T1000 (cell line): ENCODE measurements at places on chromosomes 12 and 14.
A peak's percentile ranks its signal among the peaks of the same experiment; 100 is the strongest.

- DNase-seq, result no peak
Measured at GRCh38 chr12:53428741-53429140, 5.1 kb downstream of the AMHR2 start.

GRCh38 chr14:28760431-28760996, 6.1 kb upstream of the FOXG1 start:
- no peak for DNase-seq

DNA sequence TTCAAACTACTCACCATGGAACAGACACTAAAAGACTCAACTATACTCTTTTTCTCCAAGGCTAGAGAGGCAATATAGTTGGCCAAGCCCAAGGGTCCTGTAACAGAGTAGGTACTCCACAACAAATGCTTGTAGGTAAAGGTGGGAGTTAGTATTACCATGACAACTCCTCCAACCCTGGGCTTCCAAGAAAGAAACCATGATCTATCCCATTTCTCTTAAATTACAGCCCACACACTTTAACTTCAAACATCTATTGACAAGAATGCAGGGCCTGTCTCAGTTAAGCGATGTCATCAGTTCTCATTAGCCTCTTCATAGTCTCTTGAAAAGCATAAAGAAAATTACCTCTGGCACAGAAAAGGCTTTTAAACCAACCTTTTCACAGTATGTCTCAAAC, 25.0 kb downstream of the ERH start:
- DNase-seq, result no peak

DNA sequence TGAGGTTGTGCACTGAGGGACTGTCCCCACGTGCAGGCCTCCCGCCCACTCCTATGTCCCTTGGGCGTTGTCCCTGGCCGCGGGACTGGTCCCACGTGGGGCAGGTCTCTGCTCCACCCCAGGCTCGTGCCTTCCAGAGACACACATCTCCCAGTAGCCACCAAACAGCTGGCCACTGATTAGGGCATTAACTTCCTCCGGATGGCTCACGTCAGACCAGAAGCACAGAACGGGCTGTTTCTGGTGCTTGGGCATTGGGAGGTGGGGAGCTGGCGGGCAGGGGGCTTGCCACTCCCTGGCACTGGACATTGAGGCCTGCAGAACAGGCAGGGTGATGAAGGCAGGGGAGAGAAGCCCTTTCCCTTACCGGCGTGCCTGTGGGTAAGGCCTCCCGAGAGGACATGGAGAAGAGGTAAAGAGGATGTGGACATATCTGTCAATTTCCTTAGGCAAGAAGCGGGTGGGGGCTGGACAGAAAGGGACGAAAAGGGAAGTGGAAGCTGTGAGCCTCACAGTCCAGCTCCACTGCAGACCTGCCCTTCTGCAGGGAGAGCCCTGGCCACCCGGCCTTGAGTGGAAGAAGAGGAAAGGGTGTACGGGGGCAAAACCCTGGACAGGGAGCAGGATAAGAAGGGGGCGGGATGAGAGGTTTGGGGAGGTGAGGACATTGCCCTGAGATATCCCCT, 101.2 kb downstream of the NINJ2 start:
- no peak for DNase-seq

DNA sequence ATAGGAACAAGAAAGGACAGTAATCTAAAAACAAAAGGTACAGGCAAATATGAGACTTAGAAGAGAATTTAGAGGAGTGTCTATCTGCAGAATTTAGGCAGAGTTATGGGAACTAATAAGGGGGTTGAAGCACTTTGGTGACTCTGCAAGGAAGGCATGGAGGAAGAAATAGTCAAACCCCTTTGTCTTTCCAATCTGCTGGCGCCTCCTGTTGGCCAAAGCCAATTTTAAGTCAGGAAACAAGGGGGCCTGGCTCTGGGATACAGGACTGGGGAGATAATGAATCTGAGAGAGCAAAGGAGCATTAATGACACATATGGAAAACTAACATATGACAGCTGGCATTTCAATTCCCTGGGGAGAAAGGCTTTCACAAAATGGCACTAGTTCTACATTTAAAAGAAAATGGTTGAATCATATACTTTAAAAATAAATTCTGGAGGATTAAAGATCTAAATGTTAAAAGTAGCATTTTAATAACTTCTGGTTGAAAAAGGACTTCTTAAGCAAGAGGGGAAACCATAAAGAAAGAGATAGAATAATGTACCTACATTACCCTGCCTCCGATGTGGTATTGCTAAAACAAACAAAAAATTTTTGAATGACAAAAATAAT, 48.5 kb upstream of the CSRP2 start:
- no peak for DNase-seq

DNA sequence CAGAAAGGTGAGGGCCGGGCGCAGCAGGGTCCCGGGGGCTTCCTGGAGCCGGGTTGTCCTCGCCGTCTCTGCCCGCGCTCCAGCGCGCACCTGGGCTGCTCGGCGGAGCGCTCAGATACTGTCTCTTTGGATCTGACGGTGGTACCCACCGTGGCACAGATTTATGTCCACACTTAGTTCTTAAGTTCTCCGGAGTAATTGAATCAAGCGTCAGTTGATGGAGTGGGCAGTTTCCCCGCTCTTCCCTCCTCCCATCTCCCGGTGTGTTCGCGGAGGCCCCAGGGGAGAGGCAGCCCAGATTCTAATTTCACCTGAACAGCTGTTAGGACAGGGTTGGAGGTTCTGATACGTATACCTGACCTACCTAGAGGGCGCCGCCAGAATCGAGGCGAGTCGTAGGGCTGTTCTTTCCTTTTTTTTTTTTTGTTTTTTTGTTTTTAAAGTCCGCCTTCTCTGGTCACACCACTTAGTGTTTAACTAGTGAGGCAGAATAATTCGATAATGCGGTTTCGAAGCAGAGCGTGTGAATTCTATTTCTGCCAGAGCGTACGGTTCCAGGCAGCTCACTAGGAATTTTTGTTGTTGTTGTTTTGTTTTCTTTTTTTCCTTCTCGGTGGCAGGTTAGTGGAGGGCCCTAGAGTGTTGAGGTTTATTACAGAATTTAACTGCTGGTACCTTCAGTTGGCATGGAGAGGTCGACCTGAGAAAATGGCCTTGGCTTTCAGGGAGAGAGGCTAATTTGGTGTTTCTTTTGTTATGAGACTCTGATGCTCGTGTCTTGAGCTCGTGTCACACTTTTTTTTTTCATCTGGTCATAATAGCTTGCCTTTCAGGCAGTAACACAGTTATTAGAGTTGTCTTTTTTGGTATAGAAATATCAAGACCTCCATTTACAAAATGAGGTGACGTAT, 22.3 kb upstream of the GNS start:
- DNase-seq, result no peak

DNA sequence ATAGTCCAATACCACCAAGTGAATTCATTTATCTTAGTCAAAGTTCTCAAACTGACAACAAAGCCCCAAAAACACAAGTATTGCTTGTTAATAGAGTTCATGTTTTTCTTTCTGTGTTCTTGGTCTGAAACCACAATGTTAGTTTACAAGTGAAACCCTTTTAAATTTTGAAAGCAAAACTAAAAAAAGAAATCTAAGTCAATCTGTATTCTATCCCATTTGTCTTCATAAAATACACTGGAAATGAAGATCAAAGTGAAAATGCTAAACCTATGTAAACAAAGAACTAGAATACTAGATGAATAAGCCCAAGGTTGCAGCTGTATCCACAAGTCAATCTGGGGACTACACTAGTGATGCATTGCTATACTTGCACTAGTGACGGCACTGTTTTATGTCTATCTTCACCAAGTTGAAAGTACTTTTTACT, 10.4 kb downstream of the MAP4K5 start:
- no peak for DNase-seq

DNA sequence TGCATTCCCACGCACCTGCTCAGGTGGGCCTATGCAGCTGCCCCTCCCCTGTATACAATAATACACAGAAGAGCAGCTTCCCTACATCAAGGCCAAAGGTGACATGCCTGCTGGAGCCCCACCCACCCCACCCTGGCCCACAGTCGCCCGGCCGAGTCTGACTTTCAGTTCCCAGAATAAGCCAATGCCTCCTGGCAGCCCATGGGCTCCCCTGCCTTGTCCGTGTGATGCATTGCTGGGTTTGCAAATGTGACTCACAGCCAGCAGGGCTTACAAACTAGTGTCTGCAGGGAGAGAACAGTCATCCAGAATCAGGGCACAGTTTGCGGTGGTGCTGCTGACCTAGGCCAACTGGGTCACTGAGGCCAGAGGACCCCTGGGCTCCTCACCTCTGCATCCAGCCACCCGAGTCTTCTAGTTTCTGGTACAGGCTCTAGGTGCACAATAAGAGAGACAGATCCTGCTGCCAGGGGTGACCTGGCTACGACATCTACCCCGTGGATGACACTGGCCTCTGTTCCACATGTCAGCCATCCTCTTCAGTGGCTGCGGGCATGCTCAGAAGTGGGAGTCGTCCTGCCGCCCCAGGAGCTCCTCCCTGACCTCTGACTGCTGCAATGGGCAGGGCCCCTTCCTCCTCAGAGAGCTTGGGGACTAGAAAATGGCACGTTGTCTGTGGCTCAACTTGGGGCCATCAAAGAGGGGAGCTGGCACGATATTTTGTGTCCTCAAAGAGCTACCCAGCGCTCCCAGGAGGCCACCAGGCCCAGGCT, 84.5 kb downstream of the CHGA start:
- peak; percentile 59 for DNase-seq

GRCh38 chr12:74031045-74031444, 506.6 kb upstream of the ATXN7L3B start:
- DNase-seq, result no peak
